GM23248 (cell line): ENCODE measurements at places on chromosomes 2 and 18. TPM values are rescaled to one million over a fixed set of nuclear protein-coding genes. Genes with fewer than 3 reads are reported as not detected.
A peak's percentile ranks its signal among the peaks of the same experiment; 100 is the strongest.

GRCh38 chr2:19299522-19299921 lies 58.9 kb downstream of the OSR1 start:
- H3K4me3 ChIP-seq = no peak overlapping the region
- H3K27me3 ChIP-seq = no peaks in the 10 kb centered on the region
- H3K4me1 ChIP-seq = no peaks in the 10 kb centered on the region
- DNase-seq = no peak

DNA sequence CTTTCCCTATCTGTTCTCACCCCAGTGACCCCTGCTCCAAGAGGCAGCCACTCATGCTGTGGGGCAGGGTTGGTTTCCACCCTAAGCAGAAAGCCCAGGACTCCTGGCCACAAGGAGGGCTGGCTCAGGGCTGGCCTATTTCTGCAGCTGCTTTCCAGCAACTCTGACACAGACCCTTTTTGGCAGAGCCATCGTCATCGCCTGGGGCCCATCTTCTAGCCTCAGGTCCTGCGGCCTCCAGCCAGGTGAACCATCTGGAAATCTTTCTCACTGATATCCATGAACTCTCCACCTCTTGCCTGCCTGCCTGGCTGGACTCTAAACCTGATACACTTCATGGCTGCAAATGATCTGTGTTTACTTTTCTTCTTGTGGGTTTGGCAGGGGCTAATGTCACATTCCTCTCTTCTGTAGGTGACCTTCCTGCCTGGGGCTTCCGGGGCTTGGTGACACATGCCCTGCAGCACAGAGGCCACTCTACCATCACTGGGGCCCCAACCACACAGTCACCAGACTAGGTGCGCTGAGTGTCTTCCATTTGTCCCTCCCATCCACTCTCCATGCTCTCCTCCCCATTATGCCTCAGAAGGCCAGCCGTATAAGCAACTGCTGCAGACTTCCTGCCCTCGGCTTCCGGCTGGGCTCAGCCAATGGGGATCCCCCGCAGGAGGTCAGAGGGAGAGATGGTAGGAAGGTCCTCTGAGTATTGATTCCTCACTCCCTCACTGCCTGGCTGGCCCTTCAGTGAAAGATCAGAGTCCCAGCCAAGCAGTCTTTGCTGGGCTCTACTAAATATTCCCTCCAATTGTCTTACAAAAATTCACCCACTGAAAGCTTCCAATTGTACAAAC lies 9.7 kb upstream of the COPS8 start:
- H3K27me3 ChIP-seq = no peaks in the 10 kb centered on the region
- H3K27ac ChIP-seq = no peak overlapping the region
- peaks cover 22% of the 10 kb centered on the region for H3K4me1 ChIP-seq
- H3K36me3 ChIP-seq = no peaks in the 10 kb centered on the region
- no peak for DNase-seq
- no peak overlapping the region for H3K4me3 ChIP-seq

- DNase-seq = no peak
- H3K36me3 ChIP-seq = no peaks in the 10 kb centered on the region
- peak overlapping the region; percentile 100 for H3K4me3 ChIP-seq
Observed at GRCh38 chr18:62186499-62186773, 420 bp downstream of the PIGN start.

Gene IL1RL2
- total RNA-seq = 2.3 and 2.9 TPM in 2 replicates

Gene GCG
- not detected in 2 replicates for total RNA-seq

- H3K36me3 ChIP-seq = no peaks in the 10 kb centered on the region
- H3K27me3 ChIP-seq = no peaks in the 10 kb centered on the region
- no peaks in the 10 kb centered on the region for H3K4me1 ChIP-seq
- H3K4me3 ChIP-seq = no peak overlapping the region
- DNase-seq = no peak
Observed at GRCh38 chr2:166637051-166637450, 143.0 kb upstream of the SCN7A start.

DNA sequence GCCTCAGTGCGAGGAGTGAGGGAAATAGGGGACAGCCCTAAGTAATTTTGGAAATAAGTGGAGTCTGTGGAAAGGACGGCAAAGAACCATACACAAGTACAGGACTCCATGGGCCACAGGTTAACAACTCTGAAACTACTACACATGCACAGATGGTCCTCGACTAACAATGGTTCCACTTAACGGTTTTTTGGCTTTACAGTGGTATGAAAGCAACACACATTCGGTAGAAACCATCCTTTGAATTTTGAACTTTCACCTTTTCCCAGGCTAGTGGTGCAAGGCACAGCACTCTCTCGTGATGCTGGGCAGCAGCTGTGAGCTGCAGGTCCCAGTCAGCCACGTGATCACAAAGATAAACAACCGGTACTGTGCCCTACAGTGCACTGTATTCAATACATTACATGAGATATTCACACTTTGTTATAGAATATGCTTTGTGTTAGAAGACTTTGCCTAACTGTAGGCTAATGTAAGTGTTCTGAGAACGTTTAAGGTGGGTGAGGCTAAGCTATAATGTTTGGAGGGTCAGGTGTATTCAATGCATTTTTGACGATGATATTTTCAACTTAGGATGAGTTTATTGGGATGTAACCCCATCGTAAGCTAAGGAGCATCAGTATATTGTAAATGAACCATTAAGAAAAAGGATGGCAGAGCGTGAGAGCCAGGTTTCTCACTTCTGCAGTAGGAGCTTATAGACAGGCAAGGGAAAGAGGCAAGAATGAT lies 44.6 kb downstream of the TBC1D8 start:
- DNase-seq = no peak
- no peaks in the 10 kb centered on the region for H3K27me3 ChIP-seq
- no peaks in the 10 kb centered on the region for H3K4me1 ChIP-seq
- H3K36me3 ChIP-seq = no peaks in the 10 kb centered on the region

GRCh38 chr2:233094614-233095013 lies 34.5 kb downstream of the INPP5D start:
- H3K4me1 ChIP-seq = no peaks in the 10 kb centered on the region
- no peak overlapping the region for H3K4me3 ChIP-seq
- no peaks in the 10 kb centered on the region for H3K36me3 ChIP-seq
- H3K27ac ChIP-seq = no peak overlapping the region
- peaks cover 27% of the 10 kb centered on the region for H3K27me3 ChIP-seq

GRCh38 chr18:67310826-67311225 lies 205.7 kb downstream of the DSEL start:
- H3K4me1 ChIP-seq = peaks cover 22% of the 10 kb centered on the region
- H3K4me3 ChIP-seq = no peak overlapping the region
- no peaks in the 10 kb centered on the region for H3K36me3 ChIP-seq
- H3K27ac ChIP-seq = peak overlapping the region; percentile 19; the same call in 1 of the 2 replicates
- DNase-seq = peak; percentile 79

GRCh38 chr2:19675856-19676460 lies 225.8 kb downstream of the TTC32 start:
- peaks cover 30% of the 10 kb centered on the region for H3K4me1 ChIP-seq
- peak; percentile 95 for DNase-seq
- no peak overlapping the region for H3K4me3 ChIP-seq
- H3K27ac ChIP-seq = no peak overlapping the region

Gene RGPD3
- 0.13 and 0.43 TPM in 2 replicates for total RNA-seq
